ENCODE measurements at places on chromosomes 12 and 14. TPM values are rescaled to one million over a fixed set of nuclear protein-coding genes. Genes with fewer than 3 reads are reported as not detected.

DNAJC22 gene
- not detected for total RNA-seq

RECQL gene
- total RNA-seq: 64.0 TPM

SFSWAP gene
- total RNA-seq: 95.7 TPM

LTB4R2 gene
- total RNA-seq: 18.8 TPM

OR6C2 gene
- total RNA-seq: not detected

GDF3 gene
- not detected for total RNA-seq

NRXN3 gene
- total RNA-seq: not detected

KCNA1 gene
- not detected for total RNA-seq

PLEKHD1 gene
- total RNA-seq: 0.30 TPM

INHBE gene
- total RNA-seq: not detected

PROX2 gene
- total RNA-seq: not detected

EML5 gene
- 5.5 TPM for total RNA-seq

P2RX2 gene
- total RNA-seq: not detected

DPF3 gene
- not detected for total RNA-seq

TPH2 gene
- not detected for total RNA-seq

CMKLR1 gene
- 0.94 TPM for total RNA-seq

MSI1 gene
- not detected for total RNA-seq

HOTAIR gene
- total RNA-seq: not detected

KRT75 gene
- total RNA-seq: not detected

CCT2 gene
- total RNA-seq: 104 TPM

LUM gene
- not detected for total RNA-seq

TSPAN19 gene
- total RNA-seq: not detected

CCDC38 gene
- total RNA-seq: 0.23 TPM

TAS2R30 gene
- 3.8 TPM for total RNA-seq

RPL10L gene
- total RNA-seq: not detected

HOXC12 gene
- not detected for total RNA-seq

NPAS3 gene
- total RNA-seq: not detected

EFS gene
- not detected for total RNA-seq

Measured in CD4-positive, alpha-beta memory T cell (primary cell).